ENCODE measurements at places on chromosomes 4 and X. TPM values are rescaled to one million over a fixed set of nuclear protein-coding genes. Genes with fewer than 3 reads are reported as not detected.

TASL gene
- 0.44 TPM for total RNA-seq

INPP4B gene
- total RNA-seq, result 99.4 TPM

DNA sequence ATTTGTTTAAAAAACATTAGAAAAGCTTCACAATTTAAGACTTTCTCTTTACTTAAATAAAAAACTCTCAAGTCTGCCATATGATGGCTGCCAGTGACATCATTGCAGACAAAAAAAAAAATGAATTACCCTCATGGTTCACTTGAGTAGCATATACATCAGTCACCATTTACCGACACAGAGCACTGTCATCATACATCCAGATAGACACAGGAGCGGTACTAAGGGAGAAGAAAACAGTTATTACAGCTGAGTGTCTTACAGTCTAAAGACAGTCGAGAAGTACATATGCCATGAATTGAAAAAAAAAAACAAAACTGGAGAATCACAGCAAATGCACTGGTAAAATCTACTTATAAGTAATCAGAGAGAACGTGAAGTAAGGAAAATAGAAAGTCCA, 405.7 kb upstream of the GALNT7 start:
- DNase-seq, result no peak
- no peak overlapping the region for H3K4me3 ChIP-seq
- no peak overlapping the region for H3K27ac ChIP-seq
- no peaks in the 10 kb centered on the region for H3K36me3 ChIP-seq
- H3K27me3 ChIP-seq, result no peaks in the 10 kb centered on the region

DNA sequence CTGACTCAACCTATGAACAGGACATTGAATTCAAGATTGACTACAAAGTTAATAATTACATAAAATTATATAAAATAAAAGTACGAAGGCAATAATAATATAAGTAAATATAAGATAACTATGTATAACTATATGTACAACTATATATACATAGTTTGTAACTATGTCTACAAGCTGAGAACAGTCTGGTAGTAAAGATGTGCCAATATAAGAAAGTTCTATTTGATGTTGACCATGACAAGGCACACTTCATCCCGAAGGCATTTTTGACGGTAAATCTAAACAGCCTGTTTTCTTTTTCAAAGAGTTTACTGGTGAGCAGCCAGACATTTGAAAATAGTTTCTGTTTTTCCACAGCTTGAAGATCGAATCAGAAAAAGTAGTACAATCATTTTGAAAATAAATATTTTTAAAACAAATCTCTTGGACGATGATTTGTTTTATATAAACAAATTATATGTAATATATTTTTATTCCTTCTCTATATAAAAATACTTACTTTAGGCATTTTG, 112.9 kb downstream of the CEP44 start:
- H3K4me3 ChIP-seq, result no peak overlapping the region
- H3K27me3 ChIP-seq, result no peaks in the 10 kb centered on the region
- DNase-seq, result no peak
- no peaks in the 10 kb centered on the region for H3K36me3 ChIP-seq
- no peaks in the 10 kb centered on the region for H3K4me1 ChIP-seq
- no peak overlapping the region for H3K27ac ChIP-seq

GRCh38 chr4:53313510-53313909, 52.4 kb downstream of the SCFD2 start:
- peaks cover 6% of the 10 kb centered on the region for H3K4me1 ChIP-seq
- H3K4me3 ChIP-seq, result no peak overlapping the region
- DNase-seq, result no peak
- H3K36me3 ChIP-seq, result peaks cover 11% of the 10 kb centered on the region

DNA sequence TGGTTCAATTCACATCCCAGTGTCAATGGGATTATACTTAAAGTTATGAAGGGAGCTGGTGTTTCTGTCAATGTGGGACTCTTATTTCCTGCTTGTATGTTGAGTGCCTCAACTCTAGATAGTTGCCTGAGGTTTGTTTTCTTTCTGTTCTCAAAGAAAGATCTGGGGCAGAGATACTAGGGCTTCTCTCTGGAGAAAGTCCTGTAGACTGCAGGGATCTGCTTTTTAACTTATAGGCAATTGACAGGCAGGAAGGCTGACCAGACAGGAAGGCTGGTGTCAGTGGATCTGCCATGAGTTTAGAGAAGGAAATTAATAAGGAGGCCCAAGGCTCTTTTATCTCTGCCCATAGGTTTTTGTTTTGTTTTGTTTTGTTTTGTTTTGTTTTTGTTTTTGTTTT, 64.0 kb upstream of the PRKX start:
- no peaks in the 10 kb centered on the region for H3K36me3 ChIP-seq
- H3K4me1 ChIP-seq, result no peaks in the 10 kb centered on the region
- no peak overlapping the region for H3K4me3 ChIP-seq

DNA sequence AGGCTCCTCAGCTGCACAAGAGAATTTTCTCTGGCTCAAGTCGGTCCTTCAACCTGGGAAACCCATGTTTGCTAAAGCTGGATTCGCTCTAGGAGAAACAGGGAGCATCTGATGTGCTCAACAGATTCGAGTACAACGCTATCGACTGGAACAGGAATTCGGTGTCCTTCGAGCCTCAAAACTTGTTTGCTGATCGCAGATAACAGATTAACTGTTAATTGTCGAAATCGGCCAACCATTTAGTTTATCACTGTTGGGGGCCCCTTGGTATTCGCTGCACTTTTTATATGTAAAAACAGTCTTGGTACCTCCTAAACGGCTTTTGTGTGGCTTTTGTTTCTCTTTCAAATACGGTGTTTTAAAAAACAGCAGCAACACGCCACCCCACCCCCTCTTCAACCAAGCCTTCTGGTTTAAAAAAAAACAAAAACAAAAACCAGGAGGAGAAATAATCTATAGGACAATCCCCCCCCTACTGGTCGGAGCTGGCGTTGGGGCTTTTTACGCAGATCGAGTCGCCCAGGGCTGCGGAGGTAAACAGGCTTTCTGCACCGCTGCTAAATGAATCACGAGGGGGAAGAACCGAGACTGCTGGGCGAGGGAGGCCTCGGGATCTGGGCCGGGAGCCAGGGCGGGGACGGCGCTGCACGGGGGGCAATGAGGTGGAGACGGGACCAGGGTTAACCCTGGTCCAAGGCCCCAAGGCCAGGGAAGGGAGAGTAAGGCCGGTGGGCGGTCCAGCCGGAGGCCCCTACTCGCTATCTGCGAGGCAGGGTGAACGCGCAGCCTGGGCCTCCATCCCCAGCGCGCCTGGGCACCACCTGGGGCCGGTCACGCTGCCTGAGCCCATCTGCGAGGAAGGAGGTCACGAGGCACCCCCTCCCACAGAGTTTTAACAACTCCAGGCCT, 71.7 kb upstream of the BCOR start:
- no peaks in the 10 kb centered on the region for H3K27me3 ChIP-seq
- H3K4me1 ChIP-seq, result no peaks in the 10 kb centered on the region
- peak; percentile 72 for DNase-seq
- peak overlapping the region; percentile 39 for H3K4me3 ChIP-seq

All from T-cell (primary cell).